ENCODE measurements at places on chromosomes 2 and 18.

- DNase-seq = no peak
Measured at GRCh38 chr2:177029901-177030300, 182.7 kb upstream of the HNRNPA3 start.

DNA sequence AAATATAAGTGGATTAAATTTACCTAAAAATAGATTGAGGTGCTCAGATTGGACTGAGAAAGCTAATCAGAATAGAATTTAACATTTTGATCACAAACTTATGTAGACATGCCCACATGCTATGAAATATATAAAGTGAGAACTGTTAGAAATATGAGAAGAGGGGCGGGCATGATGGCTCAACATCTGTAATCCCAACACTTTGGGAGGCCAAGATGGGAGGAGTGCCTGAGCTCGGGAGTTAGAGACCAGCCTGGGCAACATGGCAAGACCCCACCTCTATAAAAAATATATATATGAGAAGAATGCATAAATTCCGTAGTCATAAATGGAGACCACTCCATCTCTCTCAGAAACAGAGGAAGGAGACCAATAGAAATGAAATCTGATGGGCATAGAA, 25.7 kb downstream of the NTSR2 start:
- DNase-seq = no peak

DNA sequence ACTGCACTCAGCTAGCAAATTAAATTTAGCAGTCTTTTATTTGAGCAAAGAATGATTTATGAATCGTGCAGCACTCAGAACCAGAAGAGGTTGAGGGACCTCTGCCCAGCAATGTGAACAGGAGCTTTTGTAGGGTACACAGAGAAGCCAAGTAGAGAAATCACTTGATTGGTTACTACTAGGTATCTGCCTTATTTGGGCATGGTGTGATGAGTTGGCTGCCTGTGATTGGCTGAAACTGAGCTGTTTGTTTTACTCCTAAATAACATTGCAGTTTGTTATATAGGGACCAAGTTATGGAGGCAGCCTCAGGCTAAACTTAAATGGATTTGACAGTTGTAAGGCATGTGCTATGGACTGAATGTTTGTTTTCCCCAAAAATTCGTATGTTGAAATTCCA, 122.5 kb downstream of the RDH14 start:
- DNase-seq = no peak

GRCh38 chr2:71721669-71722068, 268.3 kb downstream of the DYSF start:
- no peak for DNase-seq

- DNase-seq = no peak
Measured at GRCh38 chr2:60365556-60365955, 187.9 kb downstream of the BCL11A start.

GRCh38 chr2:144477957-144478311, 42.0 kb downstream of the ZEB2 start:
- no peak for DNase-seq

GRCh38 chr2:127562936-127563335, 27.5 kb downstream of the MYO7B start:
- no peak for DNase-seq

GRCh38 chr2:16728351-16729136, 62.9 kb upstream of the CYRIA start:
- DNase-seq = no peak

- DNase-seq = no peak
Measured at GRCh38 chr2:38778687-38779082, 675 bp downstream of the GEMIN6 start.

GRCh38 chr2:218829868-218830451, 1.6 kb downstream of the PRKAG3 start:
- no peak for DNase-seq

- no peak for DNase-seq
Measured at GRCh38 chr2:128506534-128506933, 187.9 kb upstream of the HS6ST1 start.

- no peak for DNase-seq
Measured at GRCh38 chr2:227491386-227491785, 19.4 kb downstream of the AGFG1 start.

GRCh38 chr2:240916571-240917008, 10.5 kb downstream of the CROCC2 start:
- no peak for DNase-seq

- DNase-seq = no peak
Measured at GRCh38 chr2:222693837-222694236, 22.4 kb downstream of the MOGAT1 start.

DNA sequence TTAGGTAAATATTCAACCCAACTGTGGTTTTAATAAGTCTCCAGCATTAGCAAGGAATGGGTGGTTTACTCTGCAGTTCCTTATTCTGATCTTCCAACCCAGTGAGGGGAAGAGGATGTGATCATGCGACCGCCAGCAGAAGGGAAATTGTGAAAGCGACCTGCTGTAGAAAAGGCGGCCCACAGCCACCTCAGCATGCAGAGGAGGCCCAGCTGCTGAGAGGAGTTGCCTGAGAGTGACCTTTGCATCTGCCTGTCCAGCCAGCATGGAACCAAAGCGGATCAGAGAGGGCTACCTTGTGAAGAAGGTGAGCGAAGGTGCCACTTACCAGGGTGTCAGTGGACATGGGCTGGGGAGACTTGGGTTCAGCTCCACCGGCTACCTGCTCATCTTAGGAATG, at the start of gene PLEK:
Gene PLEK, plus strand, starts transcription at position 196 of the 400 bp plus-strand sequence. Its CDS starts 70 bp downstream, at position 266.
- DNase-seq = no peak

- no peak for DNase-seq
Measured at GRCh38 chr18:22276334-22276713, 106.9 kb downstream of the GATA6 start.

DNA sequence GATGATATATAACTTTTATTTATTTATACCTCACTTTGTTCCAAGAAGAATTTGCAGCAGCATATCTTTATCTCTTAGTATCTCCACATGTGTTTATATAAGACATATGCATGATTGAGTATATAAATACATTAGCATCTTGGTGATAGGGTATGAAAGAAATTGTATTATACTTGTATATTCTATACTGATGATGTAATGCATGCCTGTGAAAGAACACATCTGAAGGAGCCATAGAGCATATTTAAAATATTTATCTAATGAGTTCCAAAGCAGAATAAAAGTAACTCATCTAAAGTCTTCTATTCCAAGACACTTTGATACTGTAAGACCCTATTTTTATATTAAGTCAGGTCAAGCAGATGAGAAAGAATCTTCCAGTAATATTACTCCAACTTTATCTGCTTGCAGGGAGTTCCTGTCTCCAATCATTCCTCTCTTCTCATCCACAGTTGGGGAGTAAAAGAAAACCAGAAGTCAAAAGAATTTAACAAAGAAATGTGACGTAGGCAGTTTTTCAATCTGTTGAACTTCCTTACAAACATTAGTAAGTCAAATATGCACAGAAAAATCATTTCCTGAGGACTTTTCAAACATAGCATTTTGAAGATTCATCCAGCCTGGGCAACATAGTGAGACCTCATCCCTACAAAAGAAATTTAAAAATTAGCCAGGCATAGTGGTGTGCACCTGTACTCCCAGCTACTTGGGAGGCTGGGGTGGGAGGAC, 76.7 kb downstream of the DTNB start:
- no peak for DNase-seq

DNA sequence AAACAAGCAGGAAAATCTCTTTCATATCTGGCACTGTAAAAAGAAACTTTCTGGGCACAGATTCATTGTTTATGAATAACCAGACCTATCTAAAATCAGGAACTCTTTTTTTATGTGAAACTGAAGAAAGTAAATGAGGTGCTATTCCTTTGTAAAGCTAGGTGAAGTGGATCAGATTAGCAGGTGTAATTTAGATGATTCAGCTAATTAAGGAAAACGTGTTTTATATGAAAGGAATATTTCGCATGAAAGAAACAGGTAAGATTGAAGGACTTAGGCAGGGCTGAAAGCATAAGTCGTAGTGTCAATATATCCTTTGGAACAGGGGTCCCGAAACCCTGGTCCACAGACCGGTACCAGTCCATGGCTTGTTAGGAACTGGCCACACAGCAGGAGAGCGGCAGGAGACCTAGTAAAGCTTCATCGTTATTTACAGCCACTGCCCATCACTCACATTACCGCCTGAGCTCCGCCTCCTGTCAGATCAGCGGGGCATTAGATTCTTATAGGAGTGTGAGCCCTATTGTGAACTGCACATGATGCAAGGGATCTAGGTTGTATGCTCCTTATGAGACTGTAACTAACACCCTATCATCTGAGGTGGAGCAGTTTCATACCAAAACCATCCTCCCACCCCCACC, 20.3 kb upstream of the XIRP2 start:
- DNase-seq = no peak

DNA sequence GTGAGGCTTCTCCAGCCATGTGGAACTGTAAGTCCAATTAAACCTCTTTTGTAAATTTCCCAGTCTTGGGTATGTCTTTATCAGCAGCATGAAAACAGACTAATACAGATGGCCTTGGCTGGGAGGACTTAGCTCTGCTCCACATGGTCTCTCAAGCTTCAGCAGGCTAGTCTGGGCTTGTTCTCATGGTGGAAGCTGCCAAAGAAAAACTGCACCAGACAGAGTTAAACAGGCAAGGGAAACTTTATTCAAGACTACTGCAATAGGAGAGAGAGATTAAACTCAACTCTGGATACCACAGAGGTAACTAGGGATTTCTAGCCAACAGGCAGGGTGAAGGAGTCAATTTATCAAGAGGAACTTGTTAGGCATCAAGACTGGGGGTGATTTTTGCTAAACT, 142.1 kb downstream of the CABLES1 start:
- no peak for DNase-seq

- DNase-seq = no peak
Measured at GRCh38 chr2:75621228-75621627, 25.4 kb upstream of the MRPL19 start.

GRCh38 chr2:233288663-233289062, 19.0 kb upstream of the SAG start:
- DNase-seq = no peak

- no peak for DNase-seq
Measured at GRCh38 chr2:195574312-195574711, 82.7 kb upstream of the SLC39A10 start.

DNA sequence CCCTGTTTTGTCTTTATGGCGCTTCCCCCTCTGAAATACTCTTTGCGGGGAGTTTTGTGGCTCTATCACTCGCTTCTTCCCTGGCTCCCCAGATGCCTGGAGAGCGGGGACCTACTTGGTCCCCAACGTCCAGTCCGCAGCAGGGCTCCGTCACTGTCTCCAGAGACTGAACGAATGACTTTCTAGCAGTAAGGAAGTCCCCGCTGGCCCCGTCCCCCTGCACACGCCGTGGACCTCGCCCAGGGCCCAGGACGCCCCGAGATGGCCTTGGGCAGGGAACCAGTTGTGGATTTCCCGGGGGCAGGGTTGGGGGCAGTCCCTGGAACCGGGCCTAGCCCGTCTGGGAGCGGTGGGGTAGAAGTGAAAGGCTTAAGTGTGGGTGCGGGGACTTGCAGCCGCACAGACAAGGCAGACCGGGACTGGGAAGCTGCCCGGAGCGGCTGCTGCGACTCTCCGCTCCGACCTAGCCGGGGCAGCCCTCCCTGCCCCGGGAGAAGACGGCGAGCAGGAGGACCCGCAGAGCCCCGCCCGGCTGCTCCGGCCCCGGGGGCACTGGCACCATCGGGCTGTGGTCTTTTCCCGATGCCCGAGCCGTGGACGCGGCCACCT, 821 bp upstream of the EPHA4 start:
- DNase-seq = no peak
